Thyroid gland (tissue), 4 donors: ENCODE measurements at places on chromosomes 16 and 17.

DNA sequence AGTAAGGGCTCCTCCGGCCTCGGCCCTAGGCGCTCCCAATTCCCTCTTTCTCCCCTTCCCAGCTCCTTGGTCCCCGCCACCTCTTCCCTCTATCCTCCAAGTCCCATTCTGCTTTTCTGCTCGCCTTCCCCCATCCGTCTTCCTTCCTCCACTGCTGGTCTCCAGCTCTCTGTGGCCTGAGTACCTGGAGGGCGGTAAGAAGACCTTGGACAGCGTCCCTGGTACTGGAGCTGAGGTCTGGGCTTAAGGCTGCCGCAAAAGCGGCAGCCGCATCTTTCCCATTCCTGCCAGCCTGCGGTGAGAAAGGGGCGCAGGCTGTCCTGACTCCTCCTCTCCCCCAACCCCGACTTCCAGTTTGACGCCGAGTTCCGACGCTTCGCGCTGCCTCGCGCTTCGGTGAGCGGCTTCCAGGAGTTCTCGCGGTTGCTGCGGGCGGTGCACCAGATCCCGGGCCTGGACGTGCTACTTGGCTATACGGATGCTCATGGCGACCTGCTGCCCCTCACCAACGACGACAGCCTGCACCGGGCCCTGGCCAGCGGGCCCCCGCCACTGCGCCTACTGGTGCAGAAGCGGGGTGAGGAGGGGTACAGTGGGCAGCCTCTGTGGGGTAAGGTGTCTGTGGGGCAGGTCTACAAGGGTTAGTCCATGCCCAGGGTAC lies 471 bp downstream of the PARD6A start:
- H3K4me1 ChIP-seq, result peaks cover 25% of the 10 kb centered on the region
- no peaks in the 10 kb centered on the region for H3K27me3 ChIP-seq
- H3K27ac ChIP-seq, result no peak overlapping the region
- no peak overlapping the region for H3K4me3 ChIP-seq

DNA sequence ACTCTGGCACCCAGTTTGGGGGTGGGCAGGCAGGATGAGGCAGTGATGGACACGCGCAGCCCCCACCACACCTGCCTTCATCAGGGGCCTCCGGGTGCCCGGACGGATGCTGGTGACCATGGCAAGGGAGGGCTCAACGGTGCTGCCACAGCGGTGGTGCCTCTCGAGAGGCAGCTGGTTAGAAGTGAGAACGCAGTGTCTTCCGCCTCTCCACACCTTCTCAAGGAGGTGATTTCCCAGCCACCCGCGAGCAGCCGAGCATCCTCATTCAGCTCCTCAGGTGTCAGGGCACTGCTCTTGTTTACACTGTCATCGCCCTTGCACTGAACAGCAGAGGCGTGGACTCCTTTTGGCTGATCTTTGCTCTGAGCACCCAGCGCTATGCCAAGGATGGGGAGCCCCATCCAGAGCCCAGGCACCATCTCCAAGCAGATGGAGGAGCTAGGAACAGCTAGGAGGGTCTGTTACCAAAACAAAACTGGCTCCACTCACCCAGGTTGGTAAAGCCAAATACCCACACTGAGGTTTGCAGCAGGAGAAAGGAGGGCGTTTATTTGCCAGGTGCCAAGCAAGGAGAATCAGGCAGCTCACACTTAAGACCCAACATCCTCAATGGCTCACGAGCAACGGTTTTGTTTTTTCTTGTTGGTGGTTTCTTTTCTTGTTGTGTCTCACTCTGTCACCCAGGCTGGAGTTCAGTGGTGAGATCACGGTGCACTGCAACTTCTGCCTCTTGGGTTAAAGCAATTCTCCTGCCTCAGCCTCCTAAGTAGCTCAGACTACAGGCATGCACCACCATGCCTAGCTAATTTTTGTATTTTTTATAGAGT lies 174.3 kb upstream of the TNRC6C start:
- H3K4me3 ChIP-seq, result no peak overlapping the region
- H3K4me1 ChIP-seq, result peaks cover 13% of the 10 kb centered on the region
- H3K27ac ChIP-seq, result no peak overlapping the region
- H3K27me3 ChIP-seq, result no peaks in the 10 kb centered on the region

DNA sequence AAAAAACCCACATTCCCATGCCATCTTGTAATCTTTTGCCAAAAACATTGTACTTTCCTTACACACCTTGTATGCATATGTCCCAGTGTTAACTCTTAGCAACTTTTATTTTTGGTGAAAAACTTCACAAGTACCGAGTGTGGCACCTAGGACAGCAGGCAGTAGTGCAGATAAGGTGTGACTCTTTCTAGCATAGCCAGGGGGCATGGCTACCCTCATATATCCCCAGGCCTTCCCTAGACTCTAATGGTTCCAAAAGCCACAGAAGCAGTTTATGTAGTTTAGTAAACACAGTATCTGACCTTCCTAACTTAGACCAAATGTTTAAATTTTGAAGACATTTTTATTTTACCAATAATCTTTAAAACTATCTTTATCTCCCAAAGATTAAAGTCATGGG lies 20.5 kb upstream of the MILR1 start:
- no peak for DNase-seq
- no peaks in the 10 kb centered on the region for H3K36me3 ChIP-seq
- H3K27me3 ChIP-seq, result no peaks in the 10 kb centered on the region
- H3K27ac ChIP-seq, result no peak overlapping the region

DNA sequence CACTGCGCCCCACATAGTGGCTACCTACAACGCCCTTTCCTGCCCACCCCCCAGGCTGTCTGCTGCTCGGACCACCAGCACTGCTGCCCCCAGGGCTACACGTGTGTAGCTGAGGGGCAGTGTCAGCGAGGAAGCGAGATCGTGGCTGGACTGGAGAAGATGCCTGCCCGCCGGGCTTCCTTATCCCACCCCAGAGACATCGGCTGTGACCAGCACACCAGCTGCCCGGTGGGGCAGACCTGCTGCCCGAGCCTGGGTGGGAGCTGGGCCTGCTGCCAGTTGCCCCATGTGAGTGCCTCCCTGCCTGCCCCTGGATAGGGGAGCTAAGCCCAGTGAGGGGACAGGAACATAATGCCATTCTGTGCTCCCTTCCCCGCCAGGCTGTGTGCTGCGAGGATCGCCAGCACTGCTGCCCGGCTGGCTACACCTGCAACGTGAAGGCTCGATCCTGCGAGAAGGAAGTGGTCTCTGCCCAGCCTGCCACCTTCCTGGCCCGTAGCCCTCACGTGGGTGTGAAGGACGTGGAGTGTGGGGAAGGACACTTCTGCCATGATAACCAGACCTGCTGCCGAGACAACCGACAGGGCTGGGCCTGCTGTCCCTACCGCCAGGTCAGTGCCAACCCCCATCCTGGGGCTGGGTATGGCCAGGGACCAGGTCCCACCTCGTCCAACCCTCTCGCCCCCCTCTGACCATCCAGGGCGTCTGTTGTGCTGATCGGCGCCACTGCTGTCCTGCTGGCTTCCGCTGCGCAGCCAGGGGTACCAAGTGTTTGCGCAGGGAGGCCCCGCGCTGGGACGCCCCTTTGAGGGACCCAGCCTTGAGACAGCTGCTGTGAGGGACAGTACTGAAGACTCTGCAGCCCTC lies 7.1 kb downstream of the GRN start:
- no peak overlapping the region for H3K27ac ChIP-seq
- no peaks in the 10 kb centered on the region for H3K27me3 ChIP-seq
- peaks cover 27% of the 10 kb centered on the region for H3K36me3 ChIP-seq

- H3K4me1 ChIP-seq, result no peaks in the 10 kb centered on the region
- no peak overlapping the region for H3K27ac ChIP-seq
- H3K27me3 ChIP-seq, result no peaks in the 10 kb centered on the region
- H3K36me3 ChIP-seq, result no peaks in the 10 kb centered on the region
- H3K4me3 ChIP-seq, result no peak overlapping the region
- no peak for DNase-seq
Observed at GRCh38 chr16:86481607-86482006, 28.7 kb upstream of the FOXF1 start.

GRCh38 chr17:4950075-4950745 lies 709 bp upstream of the ENO3 start:
- H3K27ac ChIP-seq, result peak overlapping the region; percentile 94
- peak; percentile 41 for DNase-seq
- peaks cover 57% of the 10 kb centered on the region for H3K4me1 ChIP-seq

DNA sequence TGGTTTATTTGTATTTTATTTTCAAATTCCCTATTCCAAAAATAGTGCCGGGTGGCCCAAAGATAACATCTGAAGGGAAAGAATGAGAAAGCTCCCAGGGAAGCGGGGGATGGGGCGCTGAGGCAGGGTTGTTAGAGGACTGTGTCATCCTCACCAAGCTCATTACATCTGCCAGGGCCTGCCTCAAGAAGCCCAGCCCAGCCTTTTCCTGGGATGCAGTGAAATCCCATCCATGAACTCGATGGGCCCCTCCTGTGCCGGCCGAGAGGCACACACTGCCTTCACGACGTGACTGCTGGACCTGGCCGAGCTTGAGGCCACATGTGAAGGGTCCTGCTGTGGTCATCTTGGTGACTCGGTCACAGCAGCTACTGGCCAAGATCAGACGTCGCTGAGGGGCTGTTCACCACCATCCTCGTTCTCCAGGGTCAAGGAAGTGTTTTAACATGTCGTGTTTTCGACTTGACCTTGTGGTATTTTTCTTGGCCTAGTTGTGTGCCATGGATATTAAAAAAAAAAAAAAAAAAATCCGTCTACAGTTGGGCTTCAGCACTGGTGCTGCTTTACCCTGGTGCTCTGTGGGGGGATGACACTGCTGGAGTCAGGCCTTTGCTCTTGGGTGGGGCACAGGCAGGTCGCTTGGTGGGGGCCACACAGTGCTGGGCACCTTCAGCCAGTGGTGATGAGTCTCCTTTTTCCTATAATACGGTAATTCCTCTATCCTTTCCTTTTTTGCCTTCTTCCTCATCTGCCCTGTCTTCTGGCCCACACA lies 4.9 kb downstream of the TIMM22 start:
- peaks cover 16% of the 10 kb centered on the region for H3K36me3 ChIP-seq
- no peaks in the 10 kb centered on the region for H3K27me3 ChIP-seq
- peak overlapping the region; percentile 5 for H3K27ac ChIP-seq
- no peak overlapping the region for H3K4me3 ChIP-seq

DNA sequence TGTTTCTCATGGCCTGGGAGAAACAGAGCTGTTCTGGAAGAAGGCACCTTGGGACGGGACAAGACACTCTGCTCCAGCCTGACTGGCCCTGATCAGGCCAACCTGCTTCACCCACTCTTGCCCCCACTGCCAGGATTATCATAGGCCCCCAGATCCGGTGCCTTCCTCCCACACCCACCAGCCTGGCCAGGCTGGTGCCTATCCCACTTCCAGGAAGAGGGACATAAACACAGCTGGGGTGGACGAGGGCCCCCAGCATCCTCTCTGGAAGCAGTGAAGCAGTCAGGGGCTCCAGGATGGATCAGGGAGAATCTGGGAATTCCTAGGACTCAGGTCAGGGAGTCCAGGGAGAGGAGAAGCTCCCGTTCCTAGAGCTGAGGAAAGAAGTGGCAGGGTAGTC lies 16.9 kb upstream of the ITGA3 start:
- no peak for DNase-seq
- H3K36me3 ChIP-seq, result no peaks in the 10 kb centered on the region
- H3K4me1 ChIP-seq, result peaks cover 35% of the 10 kb centered on the region
- no peak overlapping the region for H3K27ac ChIP-seq
- no peak overlapping the region for H3K4me3 ChIP-seq

- DNase-seq, result no peak
- no peak overlapping the region for H3K4me3 ChIP-seq
- no peaks in the 10 kb centered on the region for H3K36me3 ChIP-seq
- peaks cover 44% of the 10 kb centered on the region for H3K27me3 ChIP-seq
Observed at GRCh38 chr16:54939510-54940278, 9.0 kb downstream of the IRX5 start.

- no peaks in the 10 kb centered on the region for H3K4me1 ChIP-seq
- H3K27me3 ChIP-seq, result no peaks in the 10 kb centered on the region
Observed at GRCh38 chr17:236641-237405, 55.4 kb upstream of the DOC2B start.

DNA sequence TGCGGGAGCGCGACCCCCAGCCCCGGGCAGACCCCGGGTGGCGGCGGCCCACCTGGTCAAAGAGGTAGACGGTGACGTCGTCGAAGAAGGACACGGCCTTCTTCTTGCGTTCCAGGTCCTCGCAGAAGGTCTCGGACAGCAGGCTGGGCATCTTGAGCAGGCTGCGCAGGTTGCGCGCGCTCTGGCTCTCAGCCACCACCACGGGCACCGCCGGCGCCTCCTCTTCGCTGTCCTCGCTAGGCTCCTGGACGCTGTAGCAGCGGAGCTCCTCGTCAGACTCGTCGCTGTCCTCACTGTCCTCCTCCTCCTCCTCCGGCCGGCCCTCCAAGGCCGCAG lies 45.2 kb upstream of the PVALEF start:
- H3K4me3 ChIP-seq, result no peak overlapping the region
- H3K27ac ChIP-seq, result no peak overlapping the region
- no peaks in the 10 kb centered on the region for H3K27me3 ChIP-seq
- peaks cover 13% of the 10 kb centered on the region for H3K4me1 ChIP-seq
- DNase-seq, result no peak

GRCh38 chr16:31508706-31509195 lies 560 bp upstream of the RUSF1 start:
- peaks cover 41% of the 10 kb centered on the region for H3K4me1 ChIP-seq
- H3K27ac ChIP-seq, result peak overlapping the region; percentile 95
- H3K36me3 ChIP-seq, result no peaks in the 10 kb centered on the region
- peak overlapping the region; percentile 94 for H3K4me3 ChIP-seq

- H3K27ac ChIP-seq, result no peak overlapping the region
- H3K27me3 ChIP-seq, result no peaks in the 10 kb centered on the region
- H3K4me3 ChIP-seq, result no peak overlapping the region
- peaks cover 12% of the 10 kb centered on the region for H3K4me1 ChIP-seq
- no peak for DNase-seq
- no peaks in the 10 kb centered on the region for H3K36me3 ChIP-seq
Observed at GRCh38 chr17:69643686-69644085, 229.2 kb downstream of the MAP2K6 start.

DNA sequence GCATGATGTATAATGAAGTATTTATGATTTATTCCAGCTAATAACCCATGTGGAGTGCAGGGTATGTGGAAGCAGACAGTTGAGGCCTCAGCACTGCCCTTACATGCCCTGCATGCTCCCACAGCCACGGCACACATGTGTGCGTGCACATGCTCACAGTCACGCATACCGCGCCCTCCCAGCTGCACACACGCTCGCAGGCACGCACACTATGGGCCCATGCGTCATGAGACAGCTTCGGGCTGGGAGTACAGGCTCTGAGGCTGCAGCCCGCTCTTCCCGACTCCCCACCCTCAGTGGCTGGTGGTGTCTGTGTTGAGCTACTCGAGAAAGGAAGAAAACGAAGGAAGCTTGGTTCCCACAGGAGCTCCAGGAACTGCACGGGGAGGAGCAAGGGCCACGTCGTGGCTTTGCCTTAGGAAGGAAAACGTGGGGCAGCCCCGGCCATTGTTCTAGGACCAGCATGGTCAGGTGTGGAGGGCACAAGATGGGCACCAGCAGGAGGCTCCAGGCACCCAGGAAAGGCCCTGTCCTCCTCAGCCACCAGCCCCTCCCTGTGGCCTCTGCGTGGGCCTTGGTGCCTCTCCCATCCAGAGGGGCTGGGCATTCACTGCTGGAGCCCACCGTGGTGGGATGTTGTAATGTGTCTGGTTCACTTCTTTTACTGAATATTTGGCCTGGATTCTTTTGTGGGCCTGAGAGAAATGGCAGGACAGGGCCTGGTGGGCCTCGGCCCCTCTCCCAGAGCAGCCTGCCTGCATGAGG lies 27.5 kb upstream of the CDH15 start:
- no peak overlapping the region for H3K4me3 ChIP-seq
- no peak for DNase-seq
- H3K36me3 ChIP-seq, result peaks cover 25% of the 10 kb centered on the region
- no peak overlapping the region for H3K27ac ChIP-seq
- no peaks in the 10 kb centered on the region for H3K27me3 ChIP-seq
- H3K4me1 ChIP-seq, result no peaks in the 10 kb centered on the region
